ENCODE measurements at places on chromosomes 6 and 20. TPM values are rescaled to one million over a fixed set of nuclear protein-coding genes. Genes with fewer than 3 reads are reported as not detected.
A peak's percentile ranks its signal among the peaks of the same experiment; 100 is the strongest.

GRCh38 chr6:4649728-4650127 lies 126.5 kb upstream of the CDYL start:
- no peak for DNase-seq
- no peak overlapping the region for H3K27ac ChIP-seq
- no peak overlapping the region for H3K4me3 ChIP-seq
- peaks cover 7% of the 10 kb centered on the region for H3K4me1 ChIP-seq
- no peaks in the 10 kb centered on the region for H3K27me3 ChIP-seq
- no peaks in the 10 kb centered on the region for H3K36me3 ChIP-seq

FOXS1 gene
- 6.0 TPM for total RNA-seq

GRCh38 chr20:63830841-63831588 lies at the start of gene ZBTB46:
TSS of gene ZBTB46 (minus strand) at chr20:63831264. CDS start at chr20:63790757, 40,507 bp downstream.
- peaks cover 2% of the 10 kb centered on the region for H3K36me3 ChIP-seq
- H3K4me1 ChIP-seq, result peaks cover 56% of the 10 kb centered on the region
- peaks cover 9% of the 10 kb centered on the region for H3K27me3 ChIP-seq
- DNase-seq, result peak; percentile 82
- H3K27ac ChIP-seq, result peak within 1 kb of the TSS; percentile 70

SLC17A1 gene
- not detected for total RNA-seq

DNA sequence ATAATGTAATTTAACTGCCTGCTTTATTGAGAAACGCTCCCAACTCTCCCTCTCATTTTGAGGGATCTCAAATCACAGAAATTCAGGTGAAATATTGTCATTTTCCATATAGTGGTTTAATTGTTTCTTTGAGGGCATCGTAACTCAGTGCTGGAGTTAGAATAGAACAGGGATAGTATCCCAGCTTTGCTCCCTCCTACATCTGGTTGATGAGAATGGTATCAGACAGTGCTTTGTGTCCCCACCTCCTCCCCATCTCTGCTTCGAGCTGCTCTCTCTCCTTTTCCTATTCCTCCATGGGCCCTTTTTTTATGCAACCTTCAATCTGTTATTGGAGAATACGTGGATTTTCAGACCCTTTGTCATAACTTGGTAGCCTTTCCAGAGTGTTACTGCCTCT lies 41.2 kb upstream of the REV3L start:
- DNase-seq, result no peak
- H3K4me3 ChIP-seq, result no peak overlapping the region
- H3K27ac ChIP-seq, result no peak overlapping the region
- H3K27me3 ChIP-seq, result no peaks in the 10 kb centered on the region

GRCh38 chr6:39313526-39314272 lies 520 bp downstream of the KCNK17 start:
- H3K4me3 ChIP-seq, result peak overlapping the region; percentile 19
- no peaks in the 10 kb centered on the region for H3K36me3 ChIP-seq
- H3K27ac ChIP-seq, result no peak overlapping the region
- H3K27me3 ChIP-seq, result peaks cover 67% of the 10 kb centered on the region

DNA sequence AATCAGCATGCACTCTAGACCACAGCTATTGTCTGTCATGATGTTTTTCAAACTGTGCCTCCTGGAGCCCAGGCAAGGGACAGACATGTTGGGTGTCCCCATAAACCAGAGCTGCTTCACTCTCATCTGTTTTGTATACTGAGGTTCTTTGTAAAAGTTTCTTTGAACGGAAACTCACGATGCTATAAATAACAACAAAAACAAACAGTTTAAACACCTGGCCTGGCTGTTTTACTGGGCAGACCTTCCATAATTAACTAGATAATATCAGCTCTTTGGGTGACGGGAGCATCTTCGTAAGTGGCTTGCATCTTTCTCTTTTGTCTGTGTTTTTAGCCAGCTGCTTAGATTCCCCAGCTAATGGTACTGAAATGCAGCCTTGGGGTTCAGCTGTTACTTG lies 190.3 kb downstream of the ZDHHC14 start:
- DNase-seq, result no peak
- no peaks in the 10 kb centered on the region for H3K4me1 ChIP-seq
- no peak overlapping the region for H3K4me3 ChIP-seq

DNA sequence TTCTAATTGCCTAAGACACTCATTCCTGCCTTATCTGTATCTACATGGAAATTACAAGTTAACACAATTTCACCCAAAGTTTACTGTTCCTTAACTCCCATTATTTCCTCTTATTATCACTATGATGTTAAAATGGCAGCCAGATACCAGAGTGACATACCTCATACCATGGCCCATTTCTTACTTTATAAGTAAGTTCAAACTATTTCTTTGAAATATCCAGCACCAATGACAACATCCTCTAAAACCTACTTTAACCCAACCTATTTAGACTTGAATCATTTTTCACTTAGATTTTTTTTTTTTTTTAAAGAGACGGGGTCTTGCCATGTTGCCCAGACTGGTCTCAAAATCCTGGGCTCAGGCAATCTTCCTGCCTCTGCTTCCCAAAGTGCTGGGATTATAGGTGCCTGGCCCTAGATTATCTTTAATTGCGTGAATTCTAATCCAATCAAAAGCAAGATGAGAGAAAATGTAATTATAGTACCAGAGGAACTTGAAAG lies 10.0 kb downstream of the REV3L start:
- no peak overlapping the region for H3K4me3 ChIP-seq
- H3K36me3 ChIP-seq, result peaks cover 5% of the 10 kb centered on the region
- no peak overlapping the region for H3K27ac ChIP-seq

RHAG gene
- total RNA-seq, result 0.35 TPM

SLC35F1 gene
- total RNA-seq, result 1.9 TPM

GRCh38 chr20:41242352-41242751 lies 75.2 kb downstream of the ZHX3 start:
- no peaks in the 10 kb centered on the region for H3K36me3 ChIP-seq
- peaks cover 8% of the 10 kb centered on the region for H3K4me1 ChIP-seq
- no peaks in the 10 kb centered on the region for H3K27me3 ChIP-seq
- no peak overlapping the region for H3K27ac ChIP-seq
- no peak for DNase-seq

GRCh38 chr6:113598786-113599185 lies 258.4 kb upstream of the MARCKS start:
- peaks cover 23% of the 10 kb centered on the region for H3K4me1 ChIP-seq
- no peak overlapping the region for H3K4me3 ChIP-seq
- no peak overlapping the region for H3K27ac ChIP-seq
- H3K27me3 ChIP-seq, result no peaks in the 10 kb centered on the region
- no peak for DNase-seq
- H3K36me3 ChIP-seq, result no peaks in the 10 kb centered on the region

BCL2L1 gene
- 27.5 TPM for total RNA-seq

- peaks cover 2% of the 10 kb centered on the region for H3K36me3 ChIP-seq
- no peak for DNase-seq
- no peaks in the 10 kb centered on the region for H3K4me1 ChIP-seq
- H3K27me3 ChIP-seq, result no peaks in the 10 kb centered on the region
Observed at GRCh38 chr6:126091466-126091865, 105.1 kb downstream of the TRMT11 start.

DNA sequence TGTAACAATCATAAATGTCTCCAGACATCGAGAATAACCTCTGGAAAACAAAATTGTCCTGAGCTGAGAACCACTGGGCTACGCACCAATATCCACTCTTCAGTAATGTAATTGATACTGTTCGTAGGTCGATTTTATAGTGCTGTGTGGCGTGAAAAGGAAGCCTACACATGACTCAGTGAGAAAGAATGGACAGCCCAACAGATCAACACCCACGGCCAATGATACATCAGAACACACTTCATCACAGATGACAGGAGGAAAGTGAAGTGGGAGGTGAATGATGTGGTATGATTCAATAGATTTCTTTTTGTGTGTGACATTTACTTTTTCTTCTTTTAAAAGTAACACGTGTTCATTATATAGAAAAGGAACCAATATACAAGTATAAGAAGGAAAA lies 93.5 kb downstream of the RPS12 start:
- H3K27me3 ChIP-seq, result no peaks in the 10 kb centered on the region
- H3K36me3 ChIP-seq, result no peaks in the 10 kb centered on the region
- H3K27ac ChIP-seq, result no peak overlapping the region

GRCh38 chr20:50356962-50357782 lies 153.0 kb upstream of the PTPN1 start:
- H3K27me3 ChIP-seq, result peaks cover 4% of the 10 kb centered on the region
- H3K4me3 ChIP-seq, result no peak overlapping the region
- no peak overlapping the region for H3K27ac ChIP-seq

DNA sequence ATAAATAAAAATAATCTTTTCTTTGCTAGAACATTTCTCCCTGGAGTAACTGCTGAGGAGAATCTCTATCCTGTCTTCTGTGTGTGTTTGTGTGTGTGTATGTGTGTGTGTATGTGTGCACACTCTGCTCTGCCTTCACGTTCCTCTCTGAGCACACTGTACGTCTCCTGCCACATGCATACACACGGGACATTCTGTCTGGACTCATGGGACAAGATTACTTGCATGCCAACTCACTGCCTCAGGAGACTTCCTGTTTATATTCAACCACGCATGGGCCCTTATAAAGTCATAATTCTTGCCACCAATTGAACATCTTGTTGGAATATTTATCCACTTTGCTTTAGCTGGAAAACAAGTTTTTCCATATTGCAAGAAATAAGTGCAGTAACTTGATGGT lies 930.6 kb downstream of the KIF16B start:
- H3K4me3 ChIP-seq, result no peak overlapping the region
- no peaks in the 10 kb centered on the region for H3K36me3 ChIP-seq
- no peaks in the 10 kb centered on the region for H3K4me1 ChIP-seq
- H3K27me3 ChIP-seq, result no peaks in the 10 kb centered on the region

ARHGAP40 gene
- under 0.01 TPM for total RNA-seq

DNA sequence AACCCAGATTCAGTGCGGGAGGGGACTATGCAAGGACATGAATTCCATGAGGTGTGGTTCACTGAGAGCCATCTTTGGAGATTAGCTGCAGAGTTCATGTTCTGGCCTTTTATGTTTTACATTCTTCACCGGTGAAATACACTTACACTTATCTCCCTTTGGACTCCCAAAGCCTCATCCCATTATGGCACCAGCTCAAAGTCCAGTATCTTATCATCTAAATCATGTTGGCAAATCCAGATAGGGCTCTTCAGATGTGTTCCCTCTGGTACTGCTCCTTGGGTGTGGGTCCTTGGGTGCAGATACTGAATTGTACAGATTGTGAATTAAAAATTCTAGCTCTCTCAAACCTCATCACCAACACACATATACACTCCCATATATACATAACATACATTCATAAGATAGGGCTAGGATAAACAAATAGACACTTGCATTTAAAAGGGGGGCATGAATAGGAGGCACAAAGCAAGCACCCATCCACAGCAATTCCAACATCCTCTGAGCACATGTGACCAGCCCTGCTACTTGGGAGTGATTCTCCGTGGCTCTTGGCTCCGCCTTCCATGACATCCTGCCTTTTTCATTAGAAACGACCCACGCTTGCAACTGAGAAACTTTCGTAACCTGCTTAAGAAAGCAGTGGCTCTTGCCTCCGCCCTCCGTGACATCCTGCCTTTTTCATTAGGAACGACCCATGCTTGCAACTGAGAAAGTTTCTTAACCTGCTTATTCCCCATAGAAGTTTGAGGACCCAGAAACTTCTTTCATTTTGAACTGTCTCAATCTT lies 53.6 kb upstream of the LRRC1 start:
- H3K27ac ChIP-seq, result no peak overlapping the region
- H3K4me3 ChIP-seq, result no peak overlapping the region
- no peaks in the 10 kb centered on the region for H3K27me3 ChIP-seq

APOBEC2 gene
- 509 TPM for total RNA-seq

- peaks cover 2% of the 10 kb centered on the region for H3K27me3 ChIP-seq
- no peak overlapping the region for H3K27ac ChIP-seq
- H3K4me1 ChIP-seq, result no peaks in the 10 kb centered on the region
- no peak overlapping the region for H3K4me3 ChIP-seq
Observed at GRCh38 chr20:61556673-61557072, 304.6 kb downstream of the CDH4 start.

TTI1 gene
- total RNA-seq, result 14.1 TPM

- H3K27ac ChIP-seq, result no peak overlapping the region
- no peaks in the 10 kb centered on the region for H3K27me3 ChIP-seq
- DNase-seq, result no peak
- no peaks in the 10 kb centered on the region for H3K4me1 ChIP-seq
Observed at GRCh38 chr6:25315194-25316177, 36.3 kb downstream of the CARMIL1 start.

DNA sequence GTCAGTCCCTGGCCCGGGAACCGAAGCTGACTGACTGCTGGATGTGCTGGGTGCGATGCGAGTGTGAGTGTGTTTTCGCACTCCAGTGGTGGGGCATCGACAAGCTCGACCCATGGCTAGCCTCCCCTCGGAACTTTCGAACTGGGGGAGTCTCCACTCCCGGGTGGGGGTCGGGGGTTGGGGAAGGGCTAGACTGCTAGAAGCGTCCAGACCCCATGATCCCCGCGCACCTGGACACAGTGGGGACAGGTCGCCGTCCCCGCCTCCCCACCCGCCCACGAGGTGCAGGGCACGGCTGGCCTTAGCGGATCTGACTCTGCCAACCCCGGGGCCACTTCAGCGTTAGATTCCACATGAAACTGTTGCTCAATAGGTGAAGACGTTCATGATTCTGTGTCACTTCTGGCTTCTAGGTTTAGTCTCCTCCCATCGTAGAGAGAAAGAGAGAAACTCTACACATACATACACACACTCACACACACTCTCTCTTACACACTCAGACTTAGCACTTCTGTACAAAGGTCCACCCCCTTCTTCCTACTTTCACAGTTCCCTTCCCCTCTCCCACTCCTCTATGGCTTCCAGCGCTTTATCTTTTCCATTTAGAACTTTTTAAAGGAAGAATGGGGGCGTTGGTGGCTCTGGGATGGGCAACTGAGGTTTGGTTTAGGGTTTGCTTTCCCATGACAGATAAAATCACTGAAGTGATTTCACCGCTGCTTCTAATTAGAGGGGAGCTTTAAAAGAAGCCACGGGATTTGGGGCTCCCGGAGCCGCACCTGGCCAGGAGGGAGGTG lies 5.1 kb upstream of the TFAP2A start:
- DNase-seq, result no peak
- peaks cover 100% of the 10 kb centered on the region for H3K27me3 ChIP-seq
- H3K27ac ChIP-seq, result no peak overlapping the region
- H3K4me3 ChIP-seq, result no peak overlapping the region
- no peaks in the 10 kb centered on the region for H3K36me3 ChIP-seq

BPI gene
- 0.40 TPM for total RNA-seq

DNA sequence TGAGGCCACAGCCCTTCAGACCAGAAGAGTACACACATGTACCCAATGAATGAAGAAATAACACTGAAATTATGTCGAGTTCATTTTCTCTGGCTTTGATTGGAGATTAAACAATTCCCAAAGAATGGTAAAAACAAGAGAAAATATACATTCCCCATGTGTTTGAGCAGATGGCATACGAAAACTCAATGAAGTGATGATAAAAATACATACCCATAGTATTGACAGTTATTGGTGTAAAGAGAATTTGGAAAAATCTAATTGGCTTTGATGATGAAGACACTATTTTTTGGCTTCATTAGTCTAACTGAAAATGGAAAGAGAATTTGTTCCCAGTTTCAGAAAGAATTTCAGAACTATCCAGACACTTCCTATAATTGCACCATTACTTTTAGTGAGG lies 76.6 kb upstream of the SNRPB2 start:
- H3K27ac ChIP-seq, result no peak overlapping the region
- no peaks in the 10 kb centered on the region for H3K4me1 ChIP-seq
- no peak overlapping the region for H3K4me3 ChIP-seq
- H3K36me3 ChIP-seq, result no peaks in the 10 kb centered on the region
- no peak for DNase-seq

PHACTR1 gene
- 4.3 TPM for total RNA-seq
